Right forelimb (tissue), 1 donor: ENCODE measurements at places on chromosomes 7 and 10.

DNA sequence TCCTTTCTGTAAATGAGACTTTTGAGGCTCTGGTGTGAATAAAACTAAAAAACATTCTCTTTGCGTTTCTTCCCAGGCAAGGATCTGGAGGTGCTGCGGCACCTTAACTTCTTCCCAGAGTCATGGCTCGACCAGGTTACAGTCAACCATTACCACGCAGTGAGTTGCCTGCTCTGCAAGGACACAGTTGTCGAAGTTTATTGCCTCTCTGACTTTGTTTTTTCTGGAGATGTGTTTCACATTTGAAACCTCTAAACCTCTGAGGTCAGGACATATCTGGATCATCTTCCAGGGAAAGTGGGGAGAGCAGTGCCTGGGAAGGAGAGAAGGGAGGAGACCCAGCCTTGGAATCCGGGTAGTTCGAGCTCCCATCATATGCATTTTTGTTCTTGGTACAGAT lies 43.4 kb upstream of the PLEKHA1 start:
- no peak for DNase-seq

GRCh38 chr7:44847920-44848634 lies at the start of gene H2AZ2:
Gene H2AZ2 (minus strand): TSS chr7:44848087. CDS start chr7:44847971, 116 bp downstream.
- peak; percentile 100 for DNase-seq

DNA sequence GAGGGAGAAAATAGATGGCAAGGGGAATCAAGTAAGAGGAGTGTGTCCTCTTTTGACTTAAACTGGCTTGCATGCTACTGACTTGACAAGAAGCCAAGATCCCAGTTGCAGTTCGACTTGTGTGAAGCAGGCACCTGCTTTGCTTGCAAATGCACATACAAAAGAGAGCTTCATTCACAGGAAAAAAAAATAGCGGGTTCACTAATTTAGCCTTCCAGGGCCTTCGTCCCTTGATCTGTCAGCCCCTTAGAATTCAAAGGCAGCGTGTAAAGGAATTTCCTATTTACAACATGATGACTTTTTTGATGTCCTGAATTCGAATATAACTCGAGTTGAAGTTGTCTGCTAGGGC lies 192.1 kb downstream of the CELF2 start:
- no peak for DNase-seq

DNA sequence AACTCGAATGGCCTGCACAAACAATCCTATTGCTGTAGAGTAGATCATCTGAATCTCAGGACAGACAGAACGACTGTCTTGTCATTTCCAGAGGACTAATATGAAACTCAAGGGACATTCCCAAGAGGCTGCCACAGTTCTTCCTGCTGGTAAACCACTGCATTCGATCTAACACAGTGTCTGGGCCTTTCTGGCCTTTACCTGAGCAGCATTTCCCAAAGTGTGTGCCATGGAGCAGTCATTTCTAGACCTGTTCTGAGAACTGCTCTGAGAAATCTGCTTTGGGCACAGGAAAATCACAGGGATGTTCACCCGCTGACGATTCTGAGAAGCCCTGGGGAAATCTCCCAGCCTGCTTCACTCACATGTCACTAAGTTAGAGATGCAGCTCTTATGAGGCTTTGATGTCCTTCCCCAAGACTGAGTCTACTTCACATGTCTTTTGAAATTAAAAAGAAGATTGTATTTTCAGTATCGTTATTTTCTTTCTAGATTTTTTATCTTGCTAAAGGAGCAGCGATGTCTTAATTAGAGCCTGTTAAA lies 18.4 kb downstream of the GPNMB start:
- DNase-seq: no peak

GRCh38 chr10:6089334-6090219 lies 743 bp downstream of the RBM17 start:
- DNase-seq: peak; percentile 53

DNA sequence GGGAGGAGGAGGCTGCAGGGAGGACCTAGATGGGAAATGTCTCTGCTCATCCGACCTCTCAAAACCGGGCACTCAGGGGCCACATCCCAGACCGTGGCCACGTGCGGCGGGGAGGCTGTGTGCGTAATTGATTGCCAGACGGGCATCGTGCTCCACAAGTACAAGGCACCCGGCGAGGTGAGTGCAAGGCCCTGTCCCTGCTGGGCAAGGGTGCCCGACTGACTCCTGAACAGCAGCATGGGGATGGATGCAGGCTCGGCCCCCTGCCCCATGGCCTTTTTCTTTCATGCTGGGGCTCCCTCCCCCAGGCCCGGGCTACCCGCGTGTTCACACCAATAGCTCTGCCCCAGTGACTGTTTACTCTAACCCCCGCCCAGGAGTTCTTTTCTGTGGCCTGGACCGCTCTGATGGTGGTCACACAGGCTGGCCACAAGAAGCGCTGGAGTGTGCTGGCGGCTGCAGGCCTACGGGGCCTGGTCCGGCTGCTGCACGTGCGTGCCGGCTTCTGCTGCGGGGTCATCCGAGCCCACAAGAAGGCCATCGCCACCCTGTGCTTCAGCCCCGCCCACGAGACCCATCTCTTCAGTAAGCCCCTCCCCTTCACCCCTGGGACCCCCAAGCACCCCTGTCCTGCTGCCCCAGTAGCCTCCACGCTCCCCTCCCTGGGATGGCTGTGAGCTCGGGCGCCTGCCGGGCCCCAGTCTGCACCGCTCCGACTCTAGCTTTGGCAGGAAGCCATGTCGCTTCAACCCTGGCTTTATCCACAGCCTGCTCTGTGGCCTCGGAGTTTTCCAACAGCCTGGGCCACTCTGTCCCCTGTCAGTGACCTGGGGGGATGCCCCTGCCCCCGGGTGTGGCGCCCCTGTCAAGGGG lies 3.9 kb downstream of the LRWD1 start:
- no peak for DNase-seq

- no peak for DNase-seq
Measured at GRCh38 chr10:28716748-28717147, 39.4 kb downstream of the BAMBI start.

GRCh38 chr7:115387137-115387536 lies 465.2 kb downstream of the MDFIC start:
- no peak for DNase-seq

DNA sequence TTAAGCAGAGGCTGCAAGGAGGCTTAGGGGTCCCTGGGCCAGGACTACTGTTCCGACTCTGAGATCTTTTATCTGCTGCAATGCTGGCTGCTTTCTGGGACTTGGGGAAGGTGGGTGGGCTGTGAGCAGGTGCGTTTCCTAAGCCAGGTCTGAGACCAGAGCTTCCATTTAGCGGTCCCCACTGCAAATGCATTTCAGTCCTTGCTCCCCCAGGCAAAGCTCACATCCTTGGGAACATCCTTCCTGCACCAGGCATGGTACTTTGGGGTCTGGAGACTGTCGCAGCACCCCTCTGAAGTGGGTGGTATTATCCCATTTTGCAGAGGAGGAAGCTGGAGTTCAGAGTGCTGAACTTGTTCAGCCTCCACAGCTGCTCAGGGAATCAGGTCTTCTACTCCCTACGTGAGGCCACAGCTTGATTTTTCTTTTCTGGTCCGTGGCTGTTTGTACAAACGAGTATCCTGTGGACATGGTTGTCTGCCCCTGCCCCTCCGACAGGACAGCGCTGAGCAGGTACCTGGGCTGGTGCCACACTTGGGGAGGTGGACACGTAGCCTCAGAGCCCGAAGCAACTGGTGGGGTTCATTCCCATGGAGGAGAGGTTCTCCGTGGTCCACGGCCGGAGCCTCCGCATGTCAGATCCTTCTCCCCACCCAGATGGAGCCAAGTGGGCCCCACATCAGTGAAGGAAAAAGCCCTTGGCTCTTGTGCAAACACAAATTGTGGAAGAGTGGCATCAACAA lies 20.0 kb downstream of the ZMIZ1 start:
- no peak for DNase-seq

DNA sequence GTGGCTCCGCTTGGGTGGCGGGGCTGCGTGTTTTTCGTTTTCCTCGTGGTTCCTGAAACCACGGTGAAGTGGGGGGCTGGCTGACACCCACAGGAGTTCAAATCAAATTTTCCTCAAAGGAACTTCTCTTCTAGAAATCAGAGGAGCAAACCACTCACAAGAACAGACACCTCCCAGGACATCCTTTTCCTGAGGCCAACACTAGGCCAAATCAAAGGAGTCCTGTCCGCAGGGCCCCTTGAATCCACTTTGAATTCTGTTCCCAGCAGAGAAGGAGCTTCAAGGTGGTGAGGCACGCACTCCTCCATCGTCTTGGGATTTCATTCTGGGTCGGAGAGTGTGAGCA lies 29.9 kb upstream of the ZNF273 start:
- DNase-seq: no peak
